ENCODE measurements at places on chromosomes 11 and 22.

DNA sequence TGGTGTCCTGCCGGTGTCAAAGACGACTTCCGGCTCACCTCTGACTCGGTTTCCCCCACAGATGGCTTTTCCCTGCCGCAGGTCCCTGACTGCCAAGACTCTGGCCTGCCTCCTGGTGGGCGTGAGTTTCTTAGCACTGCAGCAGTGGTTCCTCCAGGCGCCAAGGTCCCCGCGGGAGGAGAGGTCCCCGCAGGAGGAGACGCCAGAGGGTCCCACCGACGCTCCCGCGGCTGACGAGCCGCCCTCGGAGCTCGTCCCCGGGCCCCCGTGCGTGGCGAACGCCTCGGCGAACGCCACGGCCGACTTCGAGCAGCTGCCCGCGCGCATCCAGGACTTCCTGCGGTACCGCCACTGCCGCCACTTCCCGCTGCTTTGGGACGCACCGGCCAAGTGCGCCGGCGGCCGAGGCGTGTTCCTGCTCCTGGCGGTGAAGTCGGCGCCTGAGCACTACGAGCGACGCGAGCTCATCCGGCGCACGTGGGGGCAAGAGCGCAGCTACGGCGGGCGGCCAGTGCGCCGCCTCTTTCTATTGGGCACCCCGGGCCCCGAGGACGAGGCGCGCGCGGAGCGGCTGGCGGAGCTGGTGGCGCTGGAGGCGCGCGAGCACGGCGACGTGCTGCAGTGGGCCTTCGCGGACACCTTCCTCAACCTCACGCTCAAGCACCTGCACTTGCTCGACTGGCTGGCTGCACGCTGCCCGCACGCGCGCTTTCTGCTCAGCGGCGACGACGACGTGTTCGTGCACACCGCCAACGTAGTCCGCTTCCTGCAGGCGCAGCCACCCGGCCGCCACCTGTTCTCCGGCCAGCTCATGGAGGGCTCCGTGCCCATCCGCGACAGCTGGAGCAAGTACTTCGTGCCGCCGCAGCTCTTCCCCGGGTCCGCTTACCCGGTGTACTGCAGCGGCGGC is 5.5 kb downstream of the B3GNT6 start:
- peak; percentile 36 for DNase-seq

GRCh38 chr11:125871391-125872137 is 15.9 kb upstream of the HYLS1 start:
- no peak for DNase-seq

DNA sequence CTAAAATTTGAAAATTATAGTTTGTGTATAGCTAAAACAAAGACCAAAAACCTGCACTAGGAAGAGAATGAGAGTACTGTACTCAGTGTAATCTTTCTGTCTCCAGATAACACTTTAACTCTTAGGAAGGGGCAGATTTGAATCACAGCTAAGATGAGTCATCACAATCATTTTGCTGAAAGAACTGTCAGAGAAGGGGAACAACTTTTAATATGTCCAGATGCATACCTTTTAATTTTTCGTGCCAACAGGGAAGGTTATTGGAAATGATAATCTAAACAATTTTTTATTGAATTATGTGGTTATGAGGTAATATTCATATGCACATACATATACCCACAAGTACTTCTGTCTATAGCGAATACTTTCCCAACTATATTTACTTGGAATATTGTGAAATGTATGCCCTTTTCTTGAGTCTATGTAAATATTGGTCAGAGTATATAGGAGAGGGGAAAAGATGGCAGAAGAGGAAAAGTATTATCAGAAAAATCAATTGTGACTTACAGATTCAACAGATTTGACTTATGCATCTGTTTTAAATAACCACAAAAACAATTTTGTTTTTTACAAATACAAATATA is 51.1 kb upstream of the MUC15 start:
- no peak for DNase-seq

GRCh38 chr11:125519860-125520834 is 24.1 kb upstream of the FEZ1 start:
- no peak for DNase-seq

GRCh38 chr11:2191883-2192282 is 20.3 kb upstream of the TH start:
- no peak for DNase-seq

DNA sequence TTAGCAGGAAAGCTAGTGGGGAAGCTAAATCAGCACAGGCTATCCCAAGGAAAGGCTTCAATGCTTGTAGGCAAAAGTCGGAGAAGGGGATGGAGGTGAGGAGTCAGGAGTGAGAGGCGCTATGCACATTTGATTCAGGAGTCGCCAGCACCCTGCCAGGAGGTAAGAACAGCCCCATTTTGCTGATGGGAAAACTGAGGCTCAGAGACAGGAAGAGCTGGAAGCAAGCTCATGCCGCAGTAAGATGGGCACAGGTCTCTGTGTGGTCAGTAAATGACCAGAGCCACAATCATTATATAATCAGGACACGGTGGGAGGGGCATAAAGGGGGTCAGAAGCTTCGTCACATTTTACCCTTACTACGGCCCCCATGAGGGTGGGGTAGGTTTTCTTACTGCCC is 504.4 kb downstream of the MN1 start:
- DNase-seq: no peak

DNA sequence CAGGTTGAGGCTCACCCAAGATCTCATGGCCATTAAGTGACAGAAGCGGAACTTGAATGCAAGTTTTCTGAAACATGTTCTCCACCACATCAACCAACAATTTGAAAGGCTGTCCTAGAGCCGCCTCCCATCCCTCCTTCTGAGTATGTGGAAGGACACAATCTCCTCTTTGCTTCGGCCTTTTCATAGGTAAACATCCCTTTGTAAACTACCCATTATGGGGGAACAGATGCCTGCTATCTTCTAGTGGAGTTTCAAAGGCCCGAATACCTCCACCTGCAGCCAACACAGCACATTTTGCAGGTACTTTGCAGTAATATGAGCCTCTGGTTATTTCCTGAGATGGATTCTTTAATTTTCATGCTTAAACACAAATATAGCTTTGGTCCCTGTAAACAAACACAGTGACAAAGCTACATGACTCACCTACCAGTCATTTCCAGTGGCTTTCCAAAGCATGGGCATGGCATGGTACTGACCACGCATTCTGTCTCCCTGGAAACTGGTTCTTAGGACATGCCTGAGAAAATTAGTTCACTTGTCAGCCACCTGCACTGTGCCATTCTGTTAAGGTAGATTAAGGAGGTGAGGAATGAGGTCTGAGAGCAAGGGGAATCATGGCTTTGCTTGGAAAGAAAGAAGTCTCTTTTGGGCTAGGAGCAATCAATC is 60.2 kb downstream of the EHF start:
- DNase-seq: no peak

DNA sequence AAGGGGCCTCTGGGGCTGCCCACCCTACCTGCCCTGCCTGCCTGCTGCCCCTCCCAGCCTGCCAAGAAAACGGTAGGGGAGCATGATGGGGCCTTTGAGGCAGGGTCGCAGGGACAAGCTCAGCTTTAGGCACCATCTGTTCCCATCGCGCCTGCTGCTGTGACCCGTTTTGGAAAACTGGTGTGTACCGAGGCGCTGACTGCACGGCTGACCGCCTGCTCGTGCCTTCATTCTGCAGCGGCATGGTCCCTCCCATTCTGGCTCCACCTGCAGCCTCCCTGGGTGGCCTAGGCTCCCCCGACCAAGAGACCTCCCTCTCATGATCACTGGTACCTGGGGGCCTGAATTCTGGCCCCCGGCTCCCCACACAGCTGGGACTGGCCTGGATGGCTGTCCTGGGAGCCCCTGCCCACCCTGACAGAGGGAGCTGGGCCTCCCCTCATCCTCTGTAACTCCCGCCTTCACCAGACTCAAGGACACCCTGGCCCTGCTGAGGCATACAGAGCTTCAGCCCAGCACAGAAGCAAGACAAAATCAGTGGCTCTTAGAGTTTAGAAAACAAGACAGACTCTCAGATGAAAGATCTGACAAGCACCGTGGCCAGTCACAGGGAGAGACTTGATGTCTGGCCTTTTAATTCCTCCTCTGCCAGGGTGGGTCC is 6.5 kb upstream of the MYRF start:
- no peak for DNase-seq

GRCh38 chr22:17705951-17706900 is 67.7 kb downstream of the BCL2L13 start:
- DNase-seq: peak; percentile 28

- no peak for DNase-seq
These were observed 144.0 kb downstream of the SPON1 start for GRCh38 chr11:14106303-14107049.

- DNase-seq: no peak
These were observed 82.9 kb upstream of the PPARA start for GRCh38 chr22:46067159-46068111.

- DNase-seq: no peak
These were observed 1.9 kb downstream of the SEPTIN5 start for GRCh38 chr22:19716041-19716828.

- DNase-seq: no peak
These were observed 70.3 kb upstream of the TP53I11 start for GRCh38 chr11:45021001-45021400.

- peak; percentile 52 for DNase-seq
These were observed 113.6 kb downstream of the LDLRAD3 start for GRCh38 chr11:36057379-36058042.

DNA sequence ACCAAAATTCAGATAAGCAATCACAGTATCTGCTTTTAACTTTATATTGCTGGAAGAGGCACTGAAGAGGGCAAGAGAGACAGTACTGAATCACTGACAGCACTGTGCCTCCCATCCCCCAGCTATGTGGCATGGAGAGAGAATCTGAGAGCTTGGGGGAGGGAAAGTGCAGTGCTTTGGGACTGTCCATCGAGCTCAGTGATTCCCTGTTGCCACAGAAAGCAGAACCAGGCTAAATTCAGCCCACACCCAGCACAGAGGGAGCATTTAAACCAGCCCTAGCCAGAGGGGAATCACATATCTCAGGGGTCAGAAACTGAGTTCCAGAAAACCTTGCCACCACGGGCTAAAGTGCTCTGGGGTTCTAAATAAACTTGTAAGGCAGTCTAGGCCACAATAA is 44.3 kb downstream of the KCNQ1 start:
- no peak for DNase-seq

DNA sequence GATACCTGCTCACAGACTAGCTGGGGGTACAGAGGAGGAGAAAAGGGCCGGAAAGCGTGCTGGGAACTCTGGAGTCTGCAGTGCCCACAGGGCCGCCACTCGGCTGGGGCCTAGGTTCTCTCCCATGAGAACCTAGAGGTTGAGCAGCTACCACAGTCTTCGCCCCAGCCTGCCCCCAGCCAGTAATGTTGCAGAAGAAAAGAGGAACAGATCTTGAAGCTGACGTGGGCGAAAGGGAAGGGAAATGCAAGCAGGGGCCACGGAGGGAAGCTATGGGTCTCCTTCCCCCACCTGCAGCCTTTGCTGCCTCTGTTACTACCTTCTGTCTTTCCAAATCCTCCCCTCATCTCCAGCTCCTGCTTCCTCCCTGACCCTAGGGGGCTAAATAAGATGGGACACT is 28.8 kb upstream of the P2RY2 start:
- DNase-seq: no peak

DNA sequence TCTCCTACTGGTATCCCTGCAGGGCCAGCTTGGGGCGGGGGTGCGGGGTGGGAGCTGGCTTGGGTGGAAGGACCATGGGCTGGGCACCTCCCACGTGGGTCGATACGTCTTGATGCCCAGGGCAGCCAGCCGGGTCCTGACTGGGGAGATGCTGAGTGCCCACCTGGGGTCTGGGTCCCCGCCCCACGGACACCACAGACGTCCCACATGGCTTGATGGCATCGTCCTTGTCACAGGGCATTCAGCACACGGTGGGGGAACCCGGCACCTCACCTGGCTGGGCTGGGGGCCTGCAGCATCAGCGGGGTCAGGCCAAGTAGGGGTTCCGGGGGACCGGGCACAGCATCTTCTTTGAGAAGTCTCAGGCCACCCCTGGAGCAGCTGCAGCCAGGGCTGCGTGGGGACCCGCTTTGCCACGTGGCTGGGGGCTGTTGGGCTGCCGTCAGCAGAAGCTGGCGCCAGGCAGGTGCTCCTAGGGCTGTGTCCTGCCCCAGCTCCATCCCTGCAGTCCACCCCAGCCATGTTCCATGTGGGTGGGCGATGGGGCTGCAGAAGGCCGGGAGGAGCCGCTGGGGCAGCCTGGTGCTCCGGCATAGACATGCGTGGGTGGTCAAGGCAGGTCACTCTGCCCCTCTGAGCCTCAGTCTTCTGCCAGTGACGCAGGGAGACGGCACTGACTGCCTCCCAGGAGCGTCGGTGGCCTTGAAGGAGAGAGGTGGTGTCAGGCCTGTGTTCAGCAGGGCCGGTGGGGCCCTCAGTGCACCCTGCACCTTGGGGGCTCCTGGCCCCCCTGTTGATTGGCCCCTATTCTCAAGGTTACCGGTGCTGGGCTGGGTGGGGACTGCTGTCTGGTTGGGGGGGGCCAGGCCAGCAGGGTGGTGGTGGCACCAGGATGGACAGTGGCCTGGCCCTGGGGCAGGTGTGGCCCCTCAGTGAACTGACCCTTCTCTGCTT is 8.4 kb downstream of the SELENOO start:
- DNase-seq: no peak

GRCh38 chr22:28410050-28410816 is 269.4 kb downstream of the TTC28 start:
- peak; percentile 30 for DNase-seq

GRCh38 chr11:95877291-95877690 is 46.6 kb downstream of the MTMR2 start:
- no peak for DNase-seq

DNA sequence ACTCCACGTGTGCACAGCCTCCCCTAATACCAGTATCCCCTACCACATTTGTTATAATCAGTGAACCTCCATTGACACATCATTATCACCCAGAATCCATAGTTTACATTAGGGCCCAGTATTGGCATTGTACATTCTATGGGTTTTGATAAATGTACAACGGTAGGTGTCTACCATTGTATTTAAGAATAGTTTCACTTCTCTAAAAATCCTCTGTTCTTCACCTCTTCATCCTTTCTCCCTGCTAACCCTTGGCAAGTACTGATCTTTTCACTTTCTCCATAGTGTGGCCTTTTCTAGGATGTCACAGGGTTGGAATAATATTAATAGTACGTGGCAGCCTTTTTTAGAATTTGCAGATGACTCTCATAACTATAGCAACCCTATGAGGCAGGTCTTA is 353.8 kb downstream of the DDX10 start:
- DNase-seq: no peak

- DNase-seq: no peak
These were observed 5.9 kb upstream of the RNH1 start for GRCh38 chr11:512761-513595.

- no peak for DNase-seq
These were observed 9.6 kb downstream of the ABCG4 start for GRCh38 chr11:119158467-119158866.

GRCh38 chr22:35561796-35562526 is 21.3 kb downstream of the RASD2 start:
- no peak for DNase-seq

DNA sequence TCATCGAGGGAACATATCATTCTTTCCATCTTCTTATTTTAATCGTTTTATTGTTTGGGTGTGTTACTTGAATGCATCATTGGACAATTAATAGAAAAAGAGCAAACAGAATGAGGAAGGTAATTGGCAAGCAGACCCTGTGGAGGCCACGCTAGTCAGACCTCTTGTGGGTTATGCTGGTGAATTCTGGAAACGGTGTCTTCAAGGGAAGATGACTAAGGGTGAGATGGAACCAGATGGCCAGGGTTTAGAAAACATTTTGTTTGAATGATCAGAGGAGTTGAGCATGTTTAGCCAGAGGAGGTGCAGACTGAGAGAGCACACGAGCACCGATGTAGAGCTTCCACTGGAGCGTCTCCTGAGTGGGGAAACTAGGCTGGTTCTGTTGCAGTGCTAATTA is 8.5 kb downstream of the ST14 start:
- DNase-seq: no peak

GRCh38 chr22:17612057-17612456 is 16.5 kb downstream of the ATP6V1E1 start:
- DNase-seq: no peak

- no peak for DNase-seq
These were observed 2000.4 kb upstream of the RAG2 start for GRCh38 chr11:38598418-38598817.

Data from hindlimb muscle (tissue), 1 donor.